ENCODE measurements at places on chromosomes 11 and 22.
A peak's percentile ranks its signal among the peaks of the same experiment; 100 is the strongest.

DNA sequence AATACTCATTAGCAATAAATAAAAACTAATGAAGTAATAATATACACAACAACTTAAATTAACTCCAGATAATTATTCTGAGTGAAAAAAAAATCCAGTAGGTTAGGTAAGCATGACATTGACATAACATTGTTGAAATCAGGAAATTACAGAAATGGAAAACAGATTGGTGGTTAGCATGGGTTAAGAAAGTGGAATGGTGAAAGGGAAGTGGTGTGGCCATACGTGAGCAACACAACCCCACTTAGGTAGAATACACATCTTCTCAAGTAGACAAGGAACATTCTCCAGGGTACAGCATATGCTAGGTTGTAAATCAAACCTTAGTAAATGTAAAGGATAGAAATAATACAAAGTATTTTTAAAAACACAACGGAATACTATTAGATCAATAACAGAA lies 30.2 kb upstream of the CLTCL1 start:
- DNase-seq, result no peak

DNA sequence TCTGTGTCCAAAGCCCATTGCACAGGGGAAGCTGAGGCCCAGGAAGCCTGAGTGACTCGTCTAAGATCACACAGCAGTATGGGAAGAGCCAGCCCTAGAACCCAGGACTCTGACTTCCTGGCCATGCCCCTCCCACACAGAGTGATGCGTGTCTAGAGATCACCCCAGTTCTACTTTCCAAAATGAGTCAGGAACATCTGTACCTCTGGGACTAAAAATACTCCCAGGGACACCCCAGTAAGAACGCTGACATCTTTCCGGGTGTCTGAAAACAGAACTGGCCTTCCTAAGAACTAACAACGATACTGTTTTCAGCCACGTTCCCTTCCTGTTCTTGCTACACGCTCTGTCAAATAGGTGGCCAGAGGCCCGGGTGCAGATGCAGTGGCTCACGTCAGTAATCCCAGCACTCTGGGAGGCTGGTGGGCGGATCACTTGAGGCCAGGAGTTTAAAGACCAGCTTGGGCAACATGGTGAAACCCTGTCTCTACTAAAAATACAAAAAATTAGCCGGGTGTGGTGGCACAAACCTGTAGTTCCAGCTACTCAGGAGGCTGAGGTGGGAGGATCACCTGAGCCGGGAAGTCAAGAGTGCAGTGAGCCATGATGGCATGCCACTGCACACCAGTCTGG lies 21.7 kb upstream of the PDGFB start:
- DNase-seq, result peak; percentile 61

- no peak for DNase-seq
These were observed 56.4 kb upstream of the LMO1 start for GRCh38 chr11:8320076-8320475.

DNA sequence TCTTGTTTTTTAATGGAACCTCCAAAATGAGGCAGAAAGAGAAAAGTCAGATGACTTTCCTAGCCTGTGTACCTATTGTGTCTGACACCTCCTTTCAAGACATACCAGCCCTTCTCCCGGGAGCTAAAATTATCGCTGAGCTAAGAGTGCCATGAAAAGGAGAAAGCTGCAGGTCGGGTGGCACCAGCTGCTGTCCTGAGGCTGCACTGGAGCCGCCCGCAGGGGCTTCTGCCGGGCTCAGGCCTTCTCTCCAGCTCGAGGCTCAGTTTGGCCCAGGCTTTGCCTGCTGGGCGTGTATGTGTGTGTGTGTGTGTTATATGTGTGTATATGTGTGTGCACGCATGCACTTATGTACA lies 27.7 kb upstream of the RAB1B start:
- no peak for DNase-seq

GRCh38 chr22:46728470-46728869 lies 9.6 kb downstream of the CERK start:
- DNase-seq, result no peak
